Nucleus accumbens (tissue), 56 donors: ENCODE measurements at places on chromosomes 3 and 15.

DNA sequence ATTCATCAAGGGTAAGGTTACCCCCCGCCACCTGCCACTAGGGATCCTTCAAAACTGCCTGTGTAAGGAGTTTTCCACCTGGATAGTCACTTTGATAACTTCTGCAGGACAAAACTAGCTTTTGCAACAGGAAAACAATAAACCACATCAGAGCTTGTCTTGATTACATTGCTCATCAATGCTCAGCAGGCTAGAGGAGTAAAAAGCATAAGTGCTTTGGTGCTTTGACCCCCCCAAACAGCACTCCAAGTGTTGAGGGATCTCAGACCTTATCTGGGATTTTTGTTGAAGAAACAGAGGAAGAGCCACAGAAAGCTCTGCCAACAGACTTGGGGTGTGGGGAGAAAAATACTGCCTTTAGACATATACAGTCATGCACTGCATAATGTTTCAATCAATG, 10.8 kb upstream of the PHLDB2 start:
- DNase-seq: no peak

- DNase-seq: no peak
Observed at GRCh38 chr15:42704492-42704926, 32.4 kb downstream of the CDAN1 start.

- DNase-seq: no peak
Observed at GRCh38 chr3:128492671-128493569, at the start of gene GATA2. TSS of gene GATA2 (minus strand) at chr3:128493201. CDS start at chr3:128487031, 6,170 bp downstream.

DNA sequence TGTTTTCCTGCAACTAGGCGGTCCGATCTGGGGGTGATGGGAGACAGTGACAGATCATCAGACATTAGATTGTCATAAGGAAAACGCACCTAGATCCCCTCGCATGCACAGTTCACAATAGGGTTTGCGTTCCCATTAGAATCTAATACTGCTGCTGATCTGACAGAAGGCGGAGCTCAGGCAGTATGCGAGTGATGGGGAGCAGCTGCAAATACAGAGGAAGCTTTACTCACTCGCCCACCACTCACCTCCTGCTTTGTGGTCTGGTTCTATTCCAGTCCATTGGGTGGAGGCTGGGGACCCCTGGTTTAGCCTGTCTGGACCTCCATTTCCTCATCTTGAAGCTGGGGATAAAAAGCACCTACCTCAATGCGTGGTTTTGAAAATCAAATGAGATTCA, 437.5 kb upstream of the PROK2 start:
- DNase-seq: no peak

DNA sequence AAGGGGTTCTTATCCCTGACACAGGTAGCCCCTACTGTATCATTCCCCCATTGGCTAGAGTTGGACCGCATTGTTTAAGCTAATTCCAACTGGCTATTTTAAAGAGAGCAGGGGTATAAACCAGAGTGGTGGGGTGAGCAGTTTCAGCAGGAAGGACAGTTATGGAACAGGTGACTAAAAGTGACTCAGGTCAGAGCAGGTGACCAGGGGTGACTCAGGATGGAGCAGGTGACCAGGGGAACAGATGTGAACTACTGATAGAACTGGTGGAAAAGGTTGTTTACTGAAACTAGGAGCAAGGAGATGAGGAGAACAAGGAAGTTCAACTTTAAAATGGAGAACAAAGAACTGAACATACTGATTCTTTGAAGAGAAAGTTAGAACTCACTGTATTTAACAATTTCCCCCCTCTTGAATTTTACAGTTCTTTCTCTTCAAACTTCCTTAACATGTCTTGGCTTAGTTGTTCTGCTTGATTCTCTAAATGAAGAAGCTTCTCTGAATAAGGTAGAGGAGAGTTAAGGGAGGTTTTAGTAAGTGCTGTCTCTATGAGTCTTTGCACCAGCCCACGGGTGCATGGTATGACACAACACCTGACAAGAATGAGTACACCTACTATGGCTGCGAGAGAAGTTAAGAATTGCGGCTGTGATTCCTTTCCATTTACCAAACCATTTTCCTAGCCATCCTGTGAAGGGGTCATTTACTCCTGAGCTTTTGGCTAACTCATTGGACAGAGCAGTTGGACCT, 83.4 kb upstream of the WNT7A start:
- DNase-seq: no peak

DNA sequence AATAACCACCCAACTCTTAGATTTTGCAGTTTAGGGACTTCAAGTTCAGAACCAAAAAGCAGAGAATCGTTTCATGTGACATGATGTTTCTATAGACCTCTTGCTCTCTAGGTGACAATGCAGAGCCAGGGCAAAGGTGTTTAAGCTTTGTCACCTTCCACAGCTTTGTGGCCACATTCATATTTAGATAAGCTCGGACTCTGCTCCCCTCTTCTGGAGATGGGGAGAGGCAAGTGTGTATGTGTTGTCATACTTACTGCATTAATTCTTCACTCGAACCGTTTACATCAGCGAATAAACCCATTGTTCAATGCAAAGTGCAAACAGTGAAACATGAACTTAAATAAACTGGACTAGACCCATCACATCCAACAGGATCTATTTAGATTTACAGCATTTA, 33.2 kb downstream of the ST3GAL6 start:
- DNase-seq: no peak

GRCh38 chr3:171851660-171852058, 8.5 kb downstream of the TMEM212 start:
- DNase-seq: no peak

DNA sequence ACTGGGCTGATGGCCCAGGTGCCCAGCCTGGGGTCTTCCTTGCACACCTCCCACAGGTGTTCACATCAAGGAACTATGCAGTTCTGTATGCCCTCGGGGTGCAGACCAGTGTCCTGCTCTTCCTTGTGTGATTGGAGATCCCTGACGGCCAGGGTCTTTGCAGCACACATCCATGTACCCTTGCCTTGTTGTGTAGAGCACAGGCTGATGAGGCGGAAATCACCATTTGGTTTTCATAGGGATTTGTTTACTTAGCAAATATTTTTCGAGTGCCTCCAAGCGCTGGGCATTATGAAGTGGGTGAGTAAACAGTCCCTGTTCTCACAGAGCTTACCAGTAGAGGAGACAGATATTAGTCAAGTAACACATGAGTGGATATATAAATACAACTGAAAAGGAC, 209.3 kb upstream of the UMPS start:
- DNase-seq: no peak

DNA sequence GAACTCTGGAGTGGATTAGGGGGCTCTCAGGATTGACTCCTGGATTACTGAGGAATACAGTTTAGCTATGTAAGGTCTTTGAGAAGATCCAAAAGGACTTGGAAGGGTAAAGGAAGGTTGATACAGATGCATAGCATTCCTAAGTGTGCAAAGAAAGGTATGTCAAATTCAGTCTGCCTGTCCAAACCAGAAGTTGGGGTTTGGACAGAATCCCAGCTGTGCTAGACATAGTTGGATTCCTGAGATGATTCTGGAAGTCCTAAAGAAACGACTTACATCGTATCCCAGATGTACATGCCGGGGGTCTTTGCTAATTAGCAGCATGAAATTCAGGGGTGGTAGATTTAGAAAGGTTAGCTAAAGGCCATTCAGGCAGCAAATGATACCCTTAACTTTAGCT, 97.7 kb upstream of the TSPAN3 start:
- DNase-seq: no peak

- no peak for DNase-seq
Observed at GRCh38 chr3:169354774-169355501, 308.6 kb downstream of the MECOM start.
